ENCODE measurements at places on chromosomes 16 and 17. TPM values are rescaled to one million over a fixed set of nuclear protein-coding genes. Genes with fewer than 3 reads are reported as not detected.

DNA sequence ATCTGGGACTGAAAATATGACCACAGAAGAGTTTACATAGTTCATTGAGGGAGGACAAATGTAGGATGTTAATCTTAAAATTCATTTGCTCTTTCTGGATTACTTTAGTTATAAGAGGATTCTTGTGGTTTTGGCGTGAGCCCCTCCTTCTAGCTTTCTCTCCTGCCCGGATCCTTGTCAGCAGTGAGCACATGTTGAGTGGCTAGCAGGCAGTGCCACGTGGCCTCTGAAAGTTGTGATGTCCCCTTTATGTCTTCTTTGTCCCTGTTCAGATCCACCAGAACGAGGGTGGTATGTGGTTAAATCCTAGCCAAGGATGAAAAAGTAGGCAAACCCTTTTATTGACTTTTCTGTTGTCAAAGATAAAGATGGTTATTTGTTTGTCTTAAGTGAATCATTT lies 83.8 kb downstream of the GNAO1 start:
- no peak for DNase-seq
- H3K27ac ChIP-seq, result no peak overlapping the region
- H3K36me3 ChIP-seq, result no peaks in the 10 kb centered on the region
- H3K27me3 ChIP-seq, result peaks cover 11% of the 10 kb centered on the region

GRCh38 chr17:35289222-35289621 lies 46.4 kb downstream of the SLFN5 start:
- H3K4me3 ChIP-seq, result peak overlapping the region; percentile 76
- no peaks in the 10 kb centered on the region for H3K27me3 ChIP-seq
- DNase-seq, result no peak

DNA sequence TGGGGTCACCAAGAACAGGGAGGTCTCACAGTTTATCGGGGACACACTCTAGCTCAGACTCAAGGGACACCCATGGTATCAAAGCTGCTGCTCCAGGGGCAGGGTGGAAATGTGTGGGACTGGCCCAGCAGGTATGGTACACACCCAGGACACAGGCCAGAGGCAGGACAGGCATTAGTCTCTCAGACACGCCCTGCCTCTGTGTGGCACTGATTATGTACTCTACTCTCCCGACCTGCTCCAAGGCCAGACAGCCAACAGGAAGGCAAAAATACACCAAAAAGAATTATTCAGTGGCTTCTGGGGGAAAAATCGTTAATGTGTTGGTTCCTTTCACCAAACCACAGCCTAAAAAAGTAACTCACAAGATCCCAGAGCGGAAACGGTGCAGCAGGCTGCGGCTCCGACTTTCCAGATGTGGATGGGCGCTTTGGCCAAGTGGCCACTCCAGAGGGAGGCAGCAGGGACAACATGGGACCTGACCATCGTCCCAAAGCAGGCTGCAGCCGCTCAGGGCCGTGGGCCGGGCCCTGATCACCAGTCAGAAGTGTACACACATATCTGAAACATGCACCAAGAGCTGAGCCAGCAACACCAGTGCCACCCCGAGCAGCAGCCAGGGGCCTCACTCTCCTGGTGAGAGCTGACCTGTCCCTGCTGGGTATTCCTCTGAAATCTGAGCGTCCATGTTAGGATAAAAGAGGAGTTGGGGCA lies 1.0 kb upstream of the SIRT7 start:
- no peaks in the 10 kb centered on the region for H3K27me3 ChIP-seq
- H3K36me3 ChIP-seq, result no peaks in the 10 kb centered on the region
- H3K4me3 ChIP-seq, result peak overlapping the region; percentile 4

DNA sequence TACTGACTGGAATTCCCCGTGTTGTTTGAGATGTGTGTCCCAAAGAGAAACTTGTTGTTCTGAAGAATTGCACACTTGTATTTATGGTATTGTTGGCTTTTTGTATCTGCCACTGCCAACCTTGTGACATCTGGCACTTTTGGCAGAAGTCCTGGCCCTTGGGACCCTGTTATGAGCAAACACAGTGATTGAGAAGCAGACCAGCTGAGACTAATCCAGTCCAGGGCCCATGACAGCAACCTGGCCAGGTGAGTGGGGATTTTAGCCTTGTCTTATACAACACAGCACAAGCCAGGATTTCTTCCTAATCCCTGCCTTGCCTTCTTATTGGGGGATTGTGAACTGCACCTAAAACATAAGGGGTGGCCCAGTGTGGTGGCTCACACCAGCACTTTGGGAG lies 80.0 kb downstream of the NTN1 start:
- H3K4me1 ChIP-seq, result no peaks in the 10 kb centered on the region
- peaks cover 20% of the 10 kb centered on the region for H3K27me3 ChIP-seq
- no peak overlapping the region for H3K4me3 ChIP-seq

DNA sequence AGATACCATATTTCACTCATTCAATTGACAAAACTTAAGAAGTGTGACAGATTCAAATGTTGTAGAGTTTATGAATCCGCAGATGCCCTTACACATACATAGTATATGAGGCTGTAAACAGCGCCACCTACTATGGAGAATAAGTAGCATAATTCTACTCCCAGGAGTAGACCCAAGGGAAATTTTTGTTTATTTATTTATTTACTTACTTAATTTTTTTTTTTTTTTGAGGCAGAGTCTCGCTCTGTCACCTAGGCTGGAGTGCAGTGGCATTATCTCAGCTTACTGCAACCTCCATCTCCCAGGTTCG lies 35.5 kb downstream of the GAN start:
- no peak overlapping the region for H3K4me3 ChIP-seq
- no peak for DNase-seq
- peaks cover 12% of the 10 kb centered on the region for H3K4me1 ChIP-seq
- H3K27me3 ChIP-seq, result no peaks in the 10 kb centered on the region

DNA sequence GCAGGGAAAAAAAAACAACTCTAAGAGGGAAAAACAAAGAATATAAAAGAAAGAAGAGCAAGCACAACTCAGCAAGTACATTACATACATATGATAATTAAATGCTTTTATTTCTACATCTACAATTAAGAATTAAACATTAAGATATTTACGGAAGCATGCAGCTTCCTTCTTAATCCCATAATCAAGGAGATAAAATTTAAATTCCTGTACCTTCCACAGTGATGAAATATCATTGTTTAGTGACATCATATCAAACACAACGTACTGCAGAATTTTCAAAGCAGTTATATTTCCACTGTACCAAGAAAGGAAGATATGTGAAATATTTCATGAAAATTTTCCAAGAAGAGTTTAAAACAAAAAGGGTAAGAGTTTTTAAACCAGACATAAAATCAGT lies 26.0 kb downstream of the KANSL1 start:
- no peak for DNase-seq
- peaks cover 86% of the 10 kb centered on the region for H3K4me1 ChIP-seq
- H3K27me3 ChIP-seq, result no peaks in the 10 kb centered on the region

GRCh38 chr17:46878055-46878454 lies 26.7 kb downstream of the WNT9B start:
- no peaks in the 10 kb centered on the region for H3K4me1 ChIP-seq
- no peak overlapping the region for H3K27ac ChIP-seq
- no peaks in the 10 kb centered on the region for H3K27me3 ChIP-seq
- H3K4me3 ChIP-seq, result no peak overlapping the region
- no peak for DNase-seq

DNA sequence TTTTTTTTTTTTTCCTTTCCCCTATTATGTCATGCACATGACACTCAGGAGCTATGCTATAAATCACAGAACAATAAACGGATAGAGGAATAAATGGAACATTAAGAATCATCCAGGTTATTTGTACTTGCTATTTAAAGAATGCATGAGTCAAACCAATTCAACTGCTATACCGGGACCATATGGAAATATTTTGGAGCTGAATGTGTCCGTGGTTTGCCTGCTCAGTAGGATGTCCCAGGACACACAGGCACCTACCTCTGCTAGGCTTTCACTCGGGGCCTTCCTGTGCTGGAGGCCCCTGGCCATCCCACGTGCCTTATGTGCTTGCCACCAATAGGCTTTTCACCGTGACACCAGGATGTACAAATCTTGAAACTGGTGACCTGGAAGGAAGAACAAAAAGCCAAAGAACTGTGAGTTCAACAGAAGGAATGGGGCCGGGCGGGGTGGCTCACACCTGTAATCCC lies 15.3 kb upstream of the SEC14L1 start:
- H3K36me3 ChIP-seq, result no peaks in the 10 kb centered on the region
- H3K27ac ChIP-seq, result no peak overlapping the region
- no peak for DNase-seq
- H3K4me1 ChIP-seq, result peaks cover 51% of the 10 kb centered on the region

DNA sequence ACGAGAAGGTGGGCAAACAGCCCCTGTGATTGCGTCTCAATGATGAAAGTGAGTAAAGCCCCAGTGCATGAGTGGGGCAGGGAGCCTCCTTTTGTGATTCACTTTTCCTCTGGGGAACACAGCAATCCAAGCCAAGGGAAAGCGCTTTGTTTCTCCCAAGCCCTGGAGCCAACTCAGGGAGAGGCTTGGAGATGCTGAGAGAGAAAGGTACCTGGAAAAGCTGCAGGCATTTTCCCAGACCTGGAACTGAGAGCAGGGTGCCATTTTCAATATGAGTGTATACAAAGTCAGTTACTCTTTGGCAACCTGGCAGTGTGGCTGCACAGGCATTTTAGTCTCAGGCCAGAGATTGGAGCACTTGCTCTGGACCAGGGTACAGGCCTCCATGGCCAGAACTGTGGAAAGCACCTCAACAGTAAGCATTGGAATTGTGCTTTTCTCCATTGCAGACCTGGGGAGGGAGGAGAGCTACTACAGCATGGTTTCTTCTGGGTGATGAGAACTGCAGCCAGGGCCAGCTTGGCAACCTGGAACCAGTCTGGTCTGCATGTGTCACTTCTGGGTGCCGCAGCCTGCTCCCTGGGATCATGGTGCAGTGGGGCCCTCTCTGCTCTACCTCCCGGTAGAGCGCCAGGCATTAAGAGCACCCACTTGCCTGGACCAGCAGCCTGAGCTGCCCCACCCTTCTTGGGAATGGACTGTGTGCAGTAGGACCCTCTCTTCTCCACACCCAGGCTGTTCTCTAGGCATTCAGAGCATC lies 89.0 kb upstream of the CDH5 start:
- H3K4me1 ChIP-seq, result peaks cover 10% of the 10 kb centered on the region
- DNase-seq, result no peak

DNA sequence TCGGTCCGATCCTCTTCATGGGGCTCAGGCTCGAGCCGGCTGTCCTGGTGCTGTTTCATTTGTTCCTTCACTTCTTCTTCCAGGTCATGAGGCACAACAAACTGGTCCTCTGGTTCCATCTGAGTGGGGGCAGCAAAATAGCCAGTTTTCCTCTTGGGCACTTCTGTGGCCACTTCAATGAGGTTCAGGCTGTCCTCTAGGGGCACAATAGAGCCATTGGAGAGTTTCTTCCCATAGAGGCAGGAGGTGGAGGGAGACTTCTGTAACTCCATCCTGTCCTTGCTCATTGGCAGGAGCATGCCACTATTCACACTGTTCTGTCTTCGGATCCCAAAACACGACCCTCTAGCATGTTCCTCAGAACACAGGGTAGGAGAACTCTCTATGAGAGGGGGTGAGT lies 22.9 kb downstream of the MARVELD3 start:
- H3K27me3 ChIP-seq, result no peaks in the 10 kb centered on the region
- no peak overlapping the region for H3K4me3 ChIP-seq
- H3K27ac ChIP-seq, result no peak overlapping the region
- no peak for DNase-seq
- H3K4me1 ChIP-seq, result no peaks in the 10 kb centered on the region

DNA sequence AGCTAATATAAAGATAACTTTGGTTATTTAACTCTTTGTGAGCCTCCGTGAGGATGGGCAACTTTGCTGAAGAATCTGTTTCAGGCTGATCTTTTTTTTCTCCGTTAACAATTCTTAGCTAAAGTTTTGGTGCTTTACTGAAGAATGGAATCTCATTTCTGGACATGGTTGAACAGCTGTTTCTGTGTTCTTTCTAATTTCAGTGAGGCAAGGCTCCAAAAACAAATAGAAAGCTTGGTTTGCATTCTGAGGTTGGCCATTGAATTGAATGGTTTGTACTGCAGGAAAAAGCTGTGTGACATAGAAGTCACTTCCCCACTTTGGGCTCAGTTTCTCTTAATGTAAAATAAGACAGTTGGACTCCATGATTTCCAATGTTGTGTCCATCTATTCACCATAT lies 22.3 kb upstream of the HLF start:
- no peak overlapping the region for H3K27ac ChIP-seq
- H3K4me1 ChIP-seq, result peaks cover 14% of the 10 kb centered on the region
- no peaks in the 10 kb centered on the region for H3K36me3 ChIP-seq
- DNase-seq, result no peak
- H3K4me3 ChIP-seq, result no peak overlapping the region

DNA sequence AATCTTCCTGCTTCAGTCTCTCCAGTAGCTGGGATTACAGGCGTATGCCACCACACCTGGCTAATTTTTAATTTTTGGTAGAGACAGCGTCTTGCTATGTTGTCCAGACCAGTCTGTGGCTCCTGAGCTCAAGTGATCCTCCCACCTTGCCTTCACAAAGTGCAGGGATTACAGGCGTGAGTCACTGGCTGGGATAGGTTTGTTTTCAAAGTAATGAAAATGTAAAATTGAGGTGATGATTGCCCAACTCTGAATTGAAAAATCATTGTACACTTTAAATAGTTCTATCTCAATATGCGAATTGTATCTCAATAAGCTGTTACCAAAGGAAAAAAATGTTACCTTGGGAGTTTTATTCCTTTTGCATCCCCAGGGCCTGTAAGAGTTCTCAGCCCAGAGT lies 1.2 kb upstream of the AMFR start:
- H3K27ac ChIP-seq, result peak overlapping the region; percentile 91
- H3K27me3 ChIP-seq, result no peaks in the 10 kb centered on the region
- peak overlapping the region; percentile 89 for H3K4me3 ChIP-seq
- DNase-seq, result no peak
- peaks cover 7% of the 10 kb centered on the region for H3K36me3 ChIP-seq

- peaks cover 20% of the 10 kb centered on the region for H3K27me3 ChIP-seq
- H3K4me3 ChIP-seq, result no peak overlapping the region
- no peak overlapping the region for H3K27ac ChIP-seq
- peaks cover 2% of the 10 kb centered on the region for H3K36me3 ChIP-seq
- H3K4me1 ChIP-seq, result no peaks in the 10 kb centered on the region
- DNase-seq, result no peak
Measured at GRCh38 chr16:79402920-79403319, 197.6 kb downstream of the MAF start.

- H3K4me1 ChIP-seq, result peaks cover 10% of the 10 kb centered on the region
- H3K27me3 ChIP-seq, result peaks cover 30% of the 10 kb centered on the region
- no peak overlapping the region for H3K4me3 ChIP-seq
- H3K36me3 ChIP-seq, result no peaks in the 10 kb centered on the region
- H3K27ac ChIP-seq, result no peak overlapping the region
Measured at GRCh38 chr17:65243838-65244625, 106.9 kb downstream of the RGS9 start.

SLC47A1 gene
- total RNA-seq, result 1.5 TPM

TNP2 gene
- total RNA-seq, result not detected

NPB gene
- not detected for total RNA-seq

PSKH1 gene
- 16.2 TPM for total RNA-seq

ASB16 gene
- total RNA-seq, result 0.34 TPM

TPSG1 gene
- 0.32 TPM for total RNA-seq

NHLRC4 gene
- 1.4 TPM for total RNA-seq

CLEC18C gene
- 0.84 TPM for total RNA-seq

TEX14 gene
- total RNA-seq, result 0.46 TPM
